ENCODE measurements at places on chromosomes 5 and 9. TPM values are rescaled to one million over a fixed set of nuclear protein-coding genes. Genes with fewer than 3 reads are reported as not detected.

Gene KCNMB1
- total RNA-seq: not detected

Gene PRRX2
- total RNA-seq: 4.6 TPM

Gene DOCK8
- under 0.01 TPM for total RNA-seq

Gene IFNE
- 6.6 TPM for total RNA-seq

Gene C9orf153
- total RNA-seq: 0.51 TPM

Gene GFM2
- 36.7 TPM for total RNA-seq

Gene GFI1B
- total RNA-seq: not detected

Gene ANXA2R
- total RNA-seq: 3.1 TPM

Gene LCN15
- not detected for total RNA-seq

Gene SH3TC2
- total RNA-seq: 0.26 TPM

Gene DND1
- total RNA-seq: under 0.01 TPM

Gene AGXT2
- total RNA-seq: not detected

Gene TAS2R1
- not detected for total RNA-seq

Gene SLC23A1
- total RNA-seq: not detected

Gene IL4
- total RNA-seq: not detected

Gene GFPT2
- total RNA-seq: 26.7 TPM

Gene CCDC192
- total RNA-seq: not detected

Gene SHB
- total RNA-seq: 13.9 TPM

Gene C9orf43
- total RNA-seq: 0.50 TPM

Gene BSPRY
- total RNA-seq: not detected

Gene GPRIN1
- 6.3 TPM for total RNA-seq

Gene PGM5
- 113 TPM for total RNA-seq

Gene NEURL1B
- total RNA-seq: 6.1 TPM

Gene WDR38
- total RNA-seq: not detected

Gene C5
- total RNA-seq: 7.3 TPM

Gene CMYA5
- 4.1 TPM for total RNA-seq

Gene C5orf52
- not detected for total RNA-seq

Gene PCDHB9
- total RNA-seq: 0.99 TPM

Gene ABO
- not detected for total RNA-seq

Gene SPATA31E1
- not detected for total RNA-seq

Gene ISL1
- total RNA-seq: not detected

Gene GRXCR2
- not detected for total RNA-seq

Gene CARD6
- 12.7 TPM for total RNA-seq

Gene LOX
- 33.4 TPM for total RNA-seq

Gene PCDHGA12
- 13.7 TPM for total RNA-seq

Gene RAB3C
- total RNA-seq: not detected

Gene RIMOC1
- total RNA-seq: 16.2 TPM

Gene LEAP2
- 0.33 TPM for total RNA-seq

Gene GNA14
- total RNA-seq: 0.26 TPM

Gene PNPLA7
- 1.3 TPM for total RNA-seq

Gene N4BP3
- 0.26 TPM for total RNA-seq

Gene TUT7
- 39.0 TPM for total RNA-seq

Gene CDKN2B-AS1
- 7.6 TPM for total RNA-seq

Gene THBS4
- 1.5 TPM for total RNA-seq

Gene GCNT1
- 27.7 TPM for total RNA-seq

Measured in fibroblast of lung (primary cell).